Hematopoietic multipotent progenitor cell treated with erythropoietin and hydrocortisone succinate and interleukin-3 and kit ligand, for 15 days (in vitro differentiated cells): ENCODE measurements at places on chromosomes 3 and 15.

DNA sequence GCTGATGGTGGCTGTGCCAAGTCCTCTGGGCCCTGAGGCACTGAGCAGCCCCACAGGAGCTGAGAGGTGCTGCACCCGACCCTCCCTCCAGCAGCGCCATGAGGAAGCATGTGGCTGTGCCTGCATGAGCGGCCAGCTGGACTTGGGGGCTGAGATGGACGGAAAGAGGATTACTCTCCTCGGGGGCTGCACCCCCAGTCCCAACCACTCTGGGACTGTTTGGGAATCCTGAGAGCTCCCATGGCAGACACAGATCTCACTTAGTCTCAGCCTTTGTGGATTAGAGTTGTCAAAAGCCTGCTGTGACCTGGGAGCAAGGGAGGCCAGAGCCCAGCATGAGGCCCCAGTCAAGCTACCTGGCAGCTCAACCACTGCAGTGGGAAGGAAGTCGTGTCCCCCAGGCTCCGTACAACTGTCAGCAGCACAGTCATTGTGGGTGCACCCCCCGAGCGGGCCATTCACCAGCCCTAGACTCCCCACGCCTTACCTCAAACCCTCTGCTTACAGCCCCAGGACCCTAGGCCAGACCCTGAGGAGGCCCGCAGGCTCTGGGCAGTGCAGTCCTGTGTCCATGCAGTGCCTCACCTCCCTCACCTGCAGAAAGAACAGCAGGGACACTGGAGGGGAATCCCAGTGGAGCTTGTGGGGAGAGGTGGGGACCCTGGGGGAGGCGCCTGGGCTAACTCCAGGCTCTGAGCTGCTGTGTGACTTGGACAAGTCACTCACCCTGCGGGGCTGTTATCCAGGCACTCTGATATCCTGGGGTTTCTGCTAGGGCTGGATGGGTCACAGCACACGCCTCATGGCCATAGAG, 17.1 kb downstream of the PRR23E start:
- no peak for DNase-seq

- DNase-seq = no peak
Measured at GRCh38 chr3:58324391-58325390, 8.0 kb upstream of the PXK start.

- peak; percentile 24 for DNase-seq
Measured at GRCh38 chr15:79310985-79311900, at the start of gene TMED3. TSS of gene TMED3 (plus strand) at chr15:79311112. CDS start at chr15:79311250, 138 bp downstream.

DNA sequence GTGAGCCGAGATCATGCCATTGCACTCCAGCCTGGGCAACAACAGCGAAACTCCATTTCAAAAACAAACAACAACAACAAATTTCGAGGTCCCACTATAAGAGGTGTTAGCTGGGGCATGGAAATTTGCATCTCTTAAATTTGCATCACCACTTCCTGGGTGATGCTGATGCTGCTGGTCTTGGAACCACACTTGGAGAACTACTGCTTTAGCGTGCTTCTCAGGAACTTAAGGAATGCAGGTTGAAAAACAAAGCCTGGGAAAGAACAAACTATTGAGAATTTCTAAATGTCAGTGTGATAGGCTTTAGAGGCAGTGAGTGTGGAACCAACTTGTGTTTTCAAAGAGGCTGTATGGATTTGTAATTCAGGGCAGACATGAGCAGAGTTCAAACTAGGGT, 858.4 kb upstream of the ARPP21 start:
- DNase-seq = no peak

GRCh38 chr15:92071045-92071634, 217.6 kb downstream of the SLCO3A1 start:
- DNase-seq = no peak

DNA sequence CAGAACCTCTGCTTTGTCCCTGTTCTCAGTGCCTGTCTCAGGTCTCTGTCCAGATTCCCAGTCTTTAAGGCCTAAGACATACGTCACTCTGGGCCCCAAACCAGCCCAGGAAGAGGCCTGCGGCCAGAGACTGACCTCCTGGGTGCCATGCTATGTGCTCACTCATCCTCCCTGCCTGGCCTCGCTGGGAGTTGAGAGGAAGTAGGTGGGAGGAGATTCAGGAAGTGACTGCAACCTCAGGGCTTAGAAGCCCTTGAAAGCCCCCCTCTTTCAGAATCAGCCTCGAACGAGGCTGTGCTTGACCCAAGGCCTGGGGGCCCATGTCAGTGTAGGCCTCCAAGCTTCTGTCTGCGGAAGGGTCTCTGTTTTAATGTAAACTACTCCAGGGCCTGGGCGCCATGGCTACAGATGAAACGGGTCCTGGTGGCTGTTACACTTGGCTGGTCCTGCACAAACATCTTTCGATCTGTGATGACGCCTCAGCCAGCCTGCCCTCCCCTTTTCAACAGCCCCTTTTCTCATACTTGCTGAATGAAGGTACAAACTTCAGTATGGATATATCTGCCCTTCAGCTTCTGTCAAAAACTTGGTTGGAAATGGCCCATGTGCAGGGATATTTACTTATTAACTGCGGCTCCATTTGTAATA, 11.7 kb downstream of the RASGRF1 start:
- DNase-seq = no peak

GRCh38 chr3:1348547-1348946, 255.7 kb downstream of the CNTN6 start:
- DNase-seq = no peak

DNA sequence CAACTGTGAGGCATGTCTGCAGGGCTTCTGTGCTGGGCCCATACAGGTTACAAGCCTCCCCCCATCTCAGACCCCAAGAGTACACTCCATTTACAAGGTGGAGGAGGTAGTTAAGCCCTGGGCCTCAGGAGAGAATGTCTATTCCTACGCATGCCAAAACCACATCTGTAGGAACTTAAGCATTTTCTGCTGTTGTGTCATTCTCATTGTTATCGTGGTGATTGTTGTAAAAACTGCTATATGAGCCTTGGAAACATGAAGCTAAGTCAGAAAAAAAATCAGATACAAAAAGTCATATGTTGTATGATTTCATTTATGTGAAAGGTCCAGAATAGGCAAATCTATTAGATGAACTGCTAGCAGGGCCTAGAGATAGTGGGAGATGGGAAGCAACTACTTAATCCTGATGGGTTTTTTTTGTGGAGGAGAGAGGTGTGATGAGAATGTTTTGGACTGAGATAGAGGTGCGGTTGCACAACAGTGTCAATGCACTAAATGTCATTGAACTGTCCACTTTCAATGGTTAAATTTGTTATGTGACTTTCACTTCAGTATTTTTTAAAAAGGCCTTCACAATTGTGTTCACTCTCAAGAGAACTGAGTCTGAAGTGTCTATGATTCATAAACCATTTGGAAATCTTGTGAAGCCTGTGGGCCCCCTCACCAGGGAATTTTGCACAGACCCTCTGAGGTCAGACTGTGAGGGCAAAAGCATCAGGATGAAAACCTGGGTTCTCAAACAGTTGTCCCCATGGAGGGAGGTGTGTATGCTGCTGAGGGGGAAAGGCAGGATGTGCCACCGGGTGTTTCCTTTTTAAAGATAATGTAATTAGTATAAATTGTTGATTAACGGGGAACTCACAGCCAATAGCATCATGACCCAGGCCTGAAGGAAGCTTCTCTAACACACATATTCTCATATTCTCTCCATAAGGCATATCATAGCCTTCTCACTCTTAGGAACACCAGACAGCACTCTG, 3.2 kb downstream of the RTP3 start:
- no peak for DNase-seq

DNA sequence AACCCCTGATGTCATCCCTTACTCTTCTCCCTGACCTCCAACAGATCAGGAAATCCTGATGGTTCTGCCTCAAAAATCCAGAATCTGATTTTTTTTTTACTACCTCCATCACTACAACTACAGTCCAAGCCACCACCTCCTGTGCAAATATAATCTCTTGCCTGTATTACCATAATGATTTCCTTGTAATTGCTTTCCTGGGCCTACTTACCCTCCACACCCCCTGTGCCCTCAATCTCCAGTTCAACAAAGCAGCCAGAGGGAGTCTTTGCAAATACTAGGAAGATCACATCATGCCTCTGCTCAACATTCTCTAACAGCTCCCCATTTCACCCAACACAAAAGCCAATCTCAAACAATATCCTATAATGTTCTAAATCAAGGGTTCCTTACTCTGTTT, 159.9 kb downstream of the FMN1 start:
- no peak for DNase-seq

GRCh38 chr3:97823046-97824004, 1.5 kb downstream of the CRYBG3 start:
- no peak for DNase-seq

DNA sequence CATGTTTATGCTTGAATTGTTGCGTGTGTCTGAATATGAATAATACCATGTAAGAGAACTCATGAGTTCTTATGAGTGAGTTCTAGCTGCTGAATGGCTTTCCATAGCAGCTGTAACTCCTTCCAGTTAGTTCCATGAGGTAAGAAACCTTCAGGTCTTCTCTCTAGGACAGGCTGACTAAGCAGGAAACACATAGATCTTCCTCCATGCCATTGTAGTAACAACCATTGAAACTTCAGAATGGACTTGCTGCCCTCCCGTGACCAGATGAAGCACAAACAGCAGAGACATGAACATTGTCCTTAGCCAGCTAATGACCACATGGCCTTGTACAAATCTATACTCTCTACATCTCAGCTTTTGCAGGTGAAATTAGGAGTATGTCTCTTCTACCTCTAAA, 200.0 kb downstream of the ZNF385D start:
- no peak for DNase-seq

DNA sequence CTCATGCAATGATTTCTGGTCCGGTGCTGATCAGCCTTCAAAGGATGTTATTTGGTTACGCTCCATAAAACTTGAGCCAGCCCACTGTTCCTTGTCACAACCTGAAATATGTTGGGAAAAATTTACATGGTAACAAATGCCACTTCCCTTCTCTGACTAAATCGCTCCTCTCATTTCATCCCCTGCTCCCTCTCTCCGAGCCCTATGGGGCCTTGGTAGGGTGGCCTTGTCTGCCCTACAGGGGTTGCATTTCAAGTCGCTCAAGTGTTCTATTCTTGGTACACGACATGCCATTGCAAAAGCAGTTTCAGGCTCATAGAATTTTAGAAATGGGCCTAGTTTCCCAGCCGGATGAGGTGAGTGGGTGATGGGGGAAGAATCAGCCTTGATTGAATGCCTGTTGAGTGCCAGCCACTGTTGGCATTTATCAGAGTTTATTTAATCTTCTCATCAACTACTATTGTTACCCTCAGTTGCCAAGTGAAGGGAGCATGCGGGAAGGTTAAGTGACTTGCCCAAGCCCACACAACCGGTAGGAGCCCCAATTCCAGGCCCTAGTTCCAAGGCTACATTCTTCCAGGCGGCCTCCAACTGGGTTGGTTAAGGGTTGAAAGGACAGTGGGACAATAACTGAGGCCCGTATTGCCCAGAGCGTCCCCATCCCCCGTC, 961 bp upstream of the ABHD2 start:
- DNase-seq = no peak
